ENCODE measurements at places on chromosomes 3 and 15. TPM values are rescaled to one million over a fixed set of nuclear protein-coding genes. Genes with fewer than 3 reads are reported as not detected.

- DNase-seq: peak; percentile 95
Measured at GRCh38 chr15:63501256-63502089, 2.9 kb upstream of the USP3 start.

DNA sequence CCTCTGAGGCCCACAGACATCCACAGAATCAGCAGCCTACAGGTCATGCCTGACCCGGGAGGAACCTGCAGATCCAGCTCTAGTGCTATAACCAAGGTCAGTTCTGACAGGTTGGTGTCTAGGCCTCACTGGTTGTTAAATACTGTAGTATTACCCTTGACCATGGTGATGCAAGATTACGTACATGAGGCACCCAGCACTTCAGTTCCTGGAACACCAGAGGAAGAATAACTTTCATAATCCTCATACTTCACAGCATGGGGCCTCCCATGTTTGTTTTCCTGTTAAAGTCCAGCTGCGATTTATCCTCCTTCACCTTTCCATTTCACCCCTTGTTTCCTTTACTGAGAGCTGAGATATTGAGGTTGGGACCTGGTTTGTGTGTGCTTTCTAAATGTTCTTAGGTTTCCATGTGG is 34.4 kb upstream of the GLCE start:
- DNase-seq: no peak

GRCh38 chr15:31824024-31824423 is 206.3 kb upstream of the CHRNA7 start:
- no peak for DNase-seq

DNA sequence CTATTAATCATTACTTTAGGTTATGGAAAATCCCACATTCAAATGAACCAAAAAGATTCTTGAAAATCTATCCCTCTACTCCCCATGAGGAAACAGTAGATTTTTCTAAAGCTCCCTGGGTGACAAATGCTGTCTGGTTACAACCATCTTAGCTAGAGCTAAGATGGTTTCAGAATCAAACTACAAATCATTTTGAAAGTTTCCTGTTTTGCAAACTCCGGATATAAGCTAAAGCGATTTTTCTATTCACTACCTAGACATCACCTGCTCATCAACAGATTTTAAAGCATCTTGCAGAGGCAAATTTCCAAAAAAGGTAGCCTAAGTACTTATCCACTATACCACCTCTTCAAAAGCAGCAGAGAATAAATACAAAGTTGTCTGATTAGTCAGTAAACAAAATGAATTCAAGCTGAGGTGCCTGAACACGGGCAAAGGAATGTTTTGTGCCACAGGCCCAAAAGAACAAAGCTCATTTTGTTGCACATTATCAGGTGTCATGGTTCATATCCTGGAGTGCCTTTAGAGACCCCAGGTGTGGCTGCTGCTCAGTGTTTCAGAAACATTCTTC is 204.9 kb downstream of the TNIK start:
- DNase-seq: no peak

- DNase-seq: peak; percentile 84
Measured at GRCh38 chr15:48177766-48178647, at the start of gene MYEF2. Gene MYEF2, minus strand, starts transcription at chr15:48178295. Its CDS starts 58 bp downstream, at chr15:48178237.

ZNF860 gene
- 1.8 TPM for total RNA-seq

GRCh38 chr15:96243701-96244100 is 86.8 kb upstream of the NR2F2 start:
- no peak for DNase-seq

GRCh38 chr15:60091157-60091556 is 87.0 kb downstream of the FOXB1 start:
- no peak for DNase-seq

GRCh38 chr3:143657391-143657790 is 190.9 kb downstream of the SLC9A9 start:
- DNase-seq: no peak

GRCh38 chr3:40980467-40980866 is 218.8 kb upstream of the CTNNB1 start:
- no peak for DNase-seq

DNA sequence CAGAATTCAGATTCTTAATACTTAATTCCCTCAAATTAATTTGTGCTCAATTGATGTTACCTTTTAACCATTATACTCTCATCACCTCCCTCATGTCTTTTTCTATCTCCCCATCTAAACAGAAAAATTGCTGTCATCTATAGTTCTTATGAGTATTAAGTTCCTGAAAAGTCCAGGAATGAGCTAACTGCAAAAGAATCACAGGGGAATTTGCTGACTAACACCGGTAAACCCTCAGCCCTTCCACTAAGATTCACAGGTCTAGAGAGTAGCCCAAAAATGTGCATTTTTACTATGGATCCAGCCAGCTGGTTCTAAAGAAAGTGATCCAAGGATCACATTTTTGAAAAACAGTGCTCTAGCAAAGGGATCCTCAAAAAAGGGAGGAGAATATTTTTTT is 67.0 kb downstream of the SETD2 start:
- DNase-seq: no peak

- peak; percentile 26 for DNase-seq
Measured at GRCh38 chr3:52149021-52149420, 5.2 kb downstream of the POC1A start.

CGNL1 gene
- total RNA-seq: 46.3 TPM

CPNE9 gene
- not detected for total RNA-seq

PLA2G4D gene
- not detected for total RNA-seq

DNA sequence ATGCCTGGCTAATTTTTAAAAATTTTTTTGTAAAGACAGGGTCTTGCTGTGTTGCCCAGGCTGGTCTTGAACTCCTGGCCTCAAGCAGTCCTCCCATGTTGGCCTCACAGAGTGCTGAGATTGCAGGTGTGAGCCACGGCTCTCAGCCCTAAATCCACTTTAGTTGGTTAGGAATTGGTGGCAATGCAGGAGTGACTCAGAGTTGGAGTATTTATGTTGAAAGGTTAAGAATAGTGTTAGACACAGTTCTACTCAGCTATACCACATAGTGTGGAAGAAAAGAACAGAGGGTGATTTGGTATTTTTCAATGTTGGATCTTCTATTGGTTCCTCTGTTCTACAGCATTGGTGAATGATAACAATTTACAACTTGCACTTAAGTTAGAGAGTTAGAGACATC is 7.6 kb downstream of the ZNF639 start:
- DNase-seq: no peak

DNA sequence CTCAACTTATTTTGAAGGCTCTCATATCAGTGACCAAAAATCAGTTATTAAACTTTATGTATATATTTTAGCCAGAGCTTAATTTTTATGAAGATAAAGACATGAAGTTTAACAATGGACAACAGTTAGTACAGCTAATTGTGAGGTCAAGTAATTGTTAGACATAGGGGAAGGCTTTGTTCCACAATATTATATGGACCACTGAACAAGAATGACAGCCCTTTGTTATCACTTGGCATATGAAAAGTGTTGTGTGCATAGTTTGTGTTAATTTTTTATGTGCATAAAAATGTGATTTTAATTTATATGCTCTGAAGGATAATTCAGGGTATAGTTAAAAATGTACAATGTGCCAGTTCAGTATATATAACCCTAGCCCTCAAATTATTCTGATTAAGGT is 12.0 kb downstream of the DNAJC19 start:
- no peak for DNase-seq

DNA sequence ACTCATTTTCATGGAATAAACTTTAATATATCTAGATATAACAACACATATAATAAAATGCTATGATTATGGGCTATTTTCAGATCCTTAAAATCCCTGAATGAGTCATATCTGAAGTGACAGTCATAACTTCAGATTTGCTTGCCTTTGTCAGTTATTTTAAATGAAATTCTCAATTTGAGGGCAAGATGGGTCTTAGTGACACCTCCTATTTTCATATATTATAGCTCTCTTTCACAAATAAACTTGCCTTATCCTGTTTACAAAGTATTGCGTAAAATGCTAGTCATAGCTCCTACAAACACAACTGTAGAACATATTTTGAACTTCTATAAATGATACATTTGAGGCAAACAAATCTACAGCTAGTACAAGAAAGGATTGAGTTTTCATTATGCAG is 6.2 kb upstream of the THRB start:
- DNase-seq: no peak

SNRPN gene
- 112 TPM for total RNA-seq

- DNase-seq: no peak
Measured at GRCh38 chr3:152109038-152109437, 159.7 kb upstream of the MBNL1 start.

RARB gene
- total RNA-seq: 7.0 TPM

DNA sequence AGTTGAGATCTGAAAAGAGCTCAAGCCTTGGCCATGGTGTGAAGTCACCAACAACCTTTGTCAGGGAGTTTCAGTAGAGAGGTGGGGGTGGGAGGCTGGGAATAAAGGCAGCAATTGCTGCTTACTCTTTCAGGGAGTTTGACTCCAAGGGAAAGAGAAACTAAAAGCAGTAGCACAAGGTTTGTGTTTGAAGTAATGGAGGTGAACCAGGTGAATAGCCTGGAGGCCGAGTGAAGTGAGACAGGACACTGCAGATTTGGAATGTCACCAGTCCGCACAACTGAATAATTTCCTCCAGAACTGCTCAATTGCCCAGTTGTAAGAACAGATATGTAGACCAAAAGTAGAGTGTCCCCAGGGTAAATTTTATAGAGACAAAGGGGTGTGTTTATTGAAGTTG is 44.1 kb downstream of the CD86 start:
- DNase-seq: no peak

GRCh38 chr15:94231723-94232468 is 535 bp downstream of the MCTP2 start:
- DNase-seq: no peak

DNA sequence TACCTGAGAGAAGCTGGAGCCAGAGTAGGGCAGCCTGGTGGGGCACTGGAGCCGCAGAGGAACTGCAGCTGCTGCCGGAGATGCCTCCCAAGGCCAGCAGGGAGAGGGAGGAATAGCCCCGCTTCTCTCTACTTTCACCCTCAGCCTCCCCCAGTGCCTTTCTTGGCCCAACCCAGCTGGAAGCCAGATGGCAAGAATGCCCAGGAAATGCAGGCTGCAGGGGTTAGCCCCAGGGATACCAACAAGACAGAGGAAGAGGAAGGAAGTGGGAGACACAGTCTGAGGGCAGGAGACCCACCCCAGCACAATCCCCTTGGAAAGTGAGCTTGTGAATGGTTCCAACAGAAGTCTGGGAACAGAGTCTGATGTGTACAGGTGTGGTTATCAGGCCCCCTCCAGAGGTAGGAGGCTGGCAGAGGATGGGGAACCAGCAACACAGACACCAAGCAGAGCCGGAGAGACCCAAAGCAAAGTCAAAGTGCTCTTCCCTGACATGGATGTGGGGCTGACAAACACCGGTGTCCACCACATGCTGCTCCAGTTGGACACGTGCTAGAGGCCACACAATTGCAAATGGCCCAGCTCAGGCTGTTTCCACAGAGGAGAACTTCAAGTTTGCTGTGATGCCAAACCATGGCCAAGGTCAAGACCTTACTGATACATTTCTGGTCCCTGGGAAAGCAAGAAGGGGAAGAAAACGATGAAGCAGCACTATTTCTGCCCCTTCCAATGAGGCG is 418.8 kb upstream of the PROK2 start:
- DNase-seq: no peak

DNA sequence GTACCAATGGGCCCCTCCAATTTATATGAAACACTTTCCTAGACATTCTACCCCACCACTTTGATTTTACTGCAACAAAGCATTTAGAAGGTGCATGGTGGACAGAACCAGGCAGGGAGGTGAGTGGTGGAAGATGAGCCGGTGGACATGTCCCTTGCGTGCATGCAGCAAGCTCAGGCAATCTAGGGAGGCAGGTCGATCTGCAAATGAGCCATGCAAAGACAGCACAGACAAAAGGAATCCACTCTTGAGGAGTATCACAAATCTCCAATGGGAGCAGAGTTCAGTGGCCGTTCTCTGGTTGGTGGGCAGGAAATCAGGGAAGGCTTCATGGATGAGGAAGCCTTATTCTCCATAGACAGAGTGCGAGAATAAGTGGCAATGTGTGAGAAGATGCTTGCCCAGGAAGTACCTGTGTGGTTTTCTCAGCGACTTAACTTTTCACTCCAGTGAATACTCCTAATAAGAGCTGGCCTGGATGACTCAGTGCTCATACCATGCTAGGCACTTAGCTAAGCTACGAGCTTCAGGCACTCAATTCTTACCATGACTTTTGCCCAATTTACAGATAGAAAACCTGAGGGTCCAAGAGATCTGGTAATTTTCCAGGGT is 152.5 kb downstream of the FOXP1 start:
- DNase-seq: no peak

- DNase-seq: no peak
Measured at GRCh38 chr3:73669260-73669659, 44.5 kb upstream of the PDZRN3 start.

TMEM266 gene
- total RNA-seq: 0.26 TPM

TM4SF18 gene
- total RNA-seq: 3.1 TPM

- DNase-seq: no peak
Measured at GRCh38 chr3:103532986-103533385, 1098.2 kb downstream of the ZPLD1 start.

DNA sequence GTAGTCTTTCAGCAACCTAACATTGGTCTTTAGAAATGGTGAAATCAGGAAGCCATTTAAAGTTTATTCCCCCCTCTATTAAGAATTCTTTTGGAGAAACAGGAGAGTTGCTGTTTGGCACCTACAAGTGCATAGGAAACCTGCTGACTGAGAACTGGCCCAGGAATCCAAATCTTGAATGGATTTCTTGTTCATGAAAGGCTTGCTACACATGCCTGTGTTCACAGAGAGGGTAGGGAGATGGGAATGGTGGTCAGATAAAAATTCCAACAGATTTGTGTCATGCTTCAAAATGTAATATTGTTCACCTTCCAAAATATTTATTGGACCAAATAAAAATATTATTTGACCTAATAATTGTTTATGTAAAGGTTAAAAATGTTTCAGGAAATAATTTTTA is 24.2 kb upstream of the ZPLD1 start:
- no peak for DNase-seq

PRSS50 gene
- not detected for total RNA-seq

GRCh38 chr15:67307156-67307555 is 52.6 kb downstream of the IQCH start:
- DNase-seq: no peak

DNA sequence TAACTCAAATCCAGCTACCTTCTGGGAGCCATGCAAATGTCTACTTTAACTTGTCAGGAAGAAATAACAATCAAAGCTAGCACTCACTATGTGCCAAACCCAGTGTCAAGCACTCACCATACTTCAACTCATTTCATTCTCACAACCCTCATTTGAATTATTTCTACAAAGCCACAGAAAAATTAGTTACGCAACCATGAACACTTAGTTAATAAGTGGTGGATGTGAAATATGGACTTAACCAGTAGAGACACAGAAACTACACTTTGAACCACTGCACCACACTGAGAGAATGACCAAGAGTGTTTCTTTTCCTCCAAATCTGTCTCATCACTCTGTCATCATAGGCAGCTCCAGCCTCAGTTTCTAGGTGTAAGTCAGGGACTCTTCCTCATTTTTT is 91.0 kb upstream of the MBNL1 start:
- DNase-seq: no peak

Measured in aorta (tissue), 5 donors.